Sigmoid colon (tissue), 7 donors: ENCODE measurements at places on chromosomes 11 and 22.

DNA sequence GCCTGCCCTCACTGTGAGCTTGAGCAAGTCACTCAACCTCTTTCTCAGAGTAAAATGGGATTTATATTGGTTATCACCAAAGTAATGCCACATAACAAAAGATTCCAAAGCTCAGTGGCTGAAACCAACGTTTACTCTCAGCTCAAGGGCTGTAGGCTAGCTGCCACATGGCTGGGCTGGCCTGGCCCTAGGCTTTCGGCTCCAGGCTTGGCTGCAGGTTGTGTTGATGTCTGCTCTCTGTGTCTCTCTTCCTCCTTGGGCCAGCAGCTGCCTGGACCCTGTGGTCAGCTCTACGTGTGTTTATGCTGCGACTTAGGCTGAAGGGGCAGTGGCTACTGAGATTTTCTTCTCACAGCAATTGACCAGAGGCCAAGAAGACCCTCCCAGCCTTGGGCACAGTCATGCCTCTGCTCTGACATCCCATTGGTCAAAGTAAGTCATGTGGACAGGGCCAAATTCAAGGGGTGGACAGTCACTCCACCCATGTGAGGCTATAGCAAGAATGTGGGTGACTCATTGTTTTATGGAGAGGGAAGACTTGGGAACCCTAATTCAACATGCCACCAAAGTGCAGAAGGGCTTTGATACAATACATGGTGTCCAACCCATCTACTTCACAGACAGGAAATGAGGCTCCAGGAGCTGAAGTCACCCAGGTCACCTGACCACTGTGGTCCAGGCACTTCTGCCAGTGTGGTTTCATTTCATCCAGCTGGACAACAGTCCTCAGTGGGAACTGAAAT is 90.6 kb downstream of the TSPAN18 start:
- no peak for DNase-seq

GRCh38 chr11:122038543-122038942 is 77.5 kb downstream of the BLID start:
- no peak for DNase-seq

- DNase-seq, result no peak
Measured at GRCh38 chr22:45397806-45398205, 15.6 kb downstream of the SMC1B start.

DNA sequence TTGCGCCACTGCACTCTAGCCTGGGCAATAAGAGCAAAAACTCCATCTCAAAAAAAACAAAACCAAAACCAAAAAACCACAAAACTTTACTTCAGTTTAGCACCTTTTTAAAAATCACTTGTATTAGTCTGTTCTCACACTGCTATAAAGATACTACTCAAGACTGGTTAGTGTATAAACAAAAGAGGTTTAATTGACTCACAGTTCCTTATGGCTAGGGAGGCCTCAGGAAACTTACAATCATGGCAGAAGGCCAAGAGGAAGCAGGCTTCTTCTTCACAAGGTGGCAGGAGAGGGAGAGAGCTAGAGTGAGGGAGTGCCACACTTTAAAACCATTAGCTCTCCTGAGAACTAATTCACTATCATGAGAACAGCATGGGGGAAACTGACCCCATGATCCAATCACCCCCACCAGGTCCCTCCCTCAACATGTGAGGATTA is 261.3 kb downstream of the TMEM135 start:
- DNase-seq, result no peak

DNA sequence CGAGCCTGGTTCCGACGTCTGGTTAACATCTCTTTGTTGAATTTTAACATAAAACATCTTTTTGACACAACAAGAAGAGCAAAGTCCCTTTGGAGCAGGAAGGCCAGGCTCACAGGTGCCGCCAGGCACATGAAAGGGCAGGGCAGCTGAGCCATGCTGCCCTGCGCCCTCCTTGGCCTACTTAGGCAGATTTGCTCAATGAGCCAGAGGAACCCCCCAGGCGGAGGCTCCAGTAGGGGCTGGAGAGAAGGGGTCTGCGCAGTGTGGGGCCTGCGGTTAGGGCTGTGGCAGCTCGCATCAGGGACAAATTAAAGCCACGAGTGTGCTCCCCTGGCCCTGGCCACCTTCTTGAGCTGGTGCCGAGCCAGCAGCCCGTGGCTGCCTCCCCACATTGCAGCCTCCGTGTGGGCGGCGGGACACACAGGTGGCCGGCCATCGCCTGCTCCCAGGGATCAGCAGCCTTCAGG is 9.9 kb upstream of the SLC22A12 start:
- peak; percentile 25 for DNase-seq

- no peak for DNase-seq
Measured at GRCh38 chr22:49699476-49699875, 128.2 kb downstream of the BRD1 start.

DNA sequence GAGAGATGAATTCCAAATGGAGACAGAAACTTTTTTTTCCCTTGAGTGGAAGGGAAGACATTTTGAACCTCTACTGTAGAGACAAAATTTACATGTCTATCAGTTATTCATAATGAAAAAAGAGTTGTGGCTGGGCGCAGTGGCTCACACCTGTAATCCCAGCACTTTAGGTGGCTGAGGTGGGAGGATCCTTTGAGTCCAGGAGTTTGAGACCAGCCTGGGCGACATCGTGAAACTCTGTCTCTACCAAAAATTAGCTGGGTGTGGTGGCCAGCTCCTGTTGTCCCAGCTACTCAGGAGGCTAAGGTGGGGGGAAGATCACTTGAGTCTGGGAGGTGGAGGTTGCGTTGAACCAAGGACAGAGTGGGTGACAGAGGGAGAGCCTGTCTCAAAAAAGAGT is 4.1 kb downstream of the EED start:
- no peak for DNase-seq

DNA sequence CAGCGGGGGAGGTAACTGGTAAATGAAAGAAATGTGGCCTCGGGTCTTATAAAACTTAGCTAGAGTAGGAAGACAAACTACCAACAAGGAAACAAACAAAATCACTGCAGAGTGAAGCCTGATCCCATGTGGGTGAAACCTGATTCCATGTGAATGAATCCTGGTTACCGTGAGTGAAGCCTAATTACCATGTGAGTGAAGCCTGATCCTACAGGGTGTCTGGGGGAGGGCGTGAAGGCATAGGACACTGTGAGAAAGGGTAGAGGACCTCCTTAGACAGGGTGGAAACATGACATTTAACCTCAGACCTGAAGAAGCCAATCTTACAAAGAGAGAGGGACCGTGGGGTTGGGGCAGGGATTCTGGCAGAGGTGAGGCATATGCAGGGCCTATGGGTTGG is 106.2 kb upstream of the USP47 start:
- no peak for DNase-seq

DNA sequence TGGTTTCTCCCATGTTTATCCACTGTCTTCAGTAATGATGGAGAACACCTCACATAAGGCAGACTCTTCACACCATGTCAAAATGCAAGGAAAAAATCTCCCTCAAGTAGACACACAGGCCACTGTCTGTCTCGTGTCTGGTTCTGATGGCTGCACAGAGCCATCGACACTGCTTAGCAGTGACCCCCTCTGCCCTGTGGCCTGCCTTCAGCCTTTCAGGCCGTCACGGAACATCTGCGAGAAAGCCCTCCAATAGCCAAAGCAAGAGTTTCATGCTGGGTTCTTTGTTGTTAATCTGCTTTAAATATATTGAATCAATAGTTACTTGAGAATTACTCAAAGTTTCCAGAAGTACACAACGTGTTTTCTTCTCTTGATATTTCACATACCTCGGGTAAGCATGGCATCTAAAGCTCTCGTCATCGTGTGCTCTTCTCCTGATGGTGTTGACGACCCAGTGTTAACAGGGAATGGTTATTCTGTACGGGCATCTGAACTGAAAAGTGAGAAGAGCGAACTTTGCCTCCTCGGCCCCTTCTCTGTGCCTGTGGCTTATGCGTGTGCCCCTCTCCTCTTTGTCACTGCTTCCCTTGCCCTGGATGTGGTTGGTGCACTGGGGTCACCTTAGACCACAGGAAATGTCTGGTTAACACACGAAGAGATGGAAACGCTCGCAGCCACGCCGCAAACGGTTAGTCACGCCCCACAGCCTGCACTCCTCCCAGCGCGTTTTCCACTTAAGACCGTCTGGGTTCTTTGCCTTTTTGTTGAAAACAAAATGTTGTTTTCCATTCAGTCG is 33.4 kb upstream of the CTTN start:
- DNase-seq, result no peak

DNA sequence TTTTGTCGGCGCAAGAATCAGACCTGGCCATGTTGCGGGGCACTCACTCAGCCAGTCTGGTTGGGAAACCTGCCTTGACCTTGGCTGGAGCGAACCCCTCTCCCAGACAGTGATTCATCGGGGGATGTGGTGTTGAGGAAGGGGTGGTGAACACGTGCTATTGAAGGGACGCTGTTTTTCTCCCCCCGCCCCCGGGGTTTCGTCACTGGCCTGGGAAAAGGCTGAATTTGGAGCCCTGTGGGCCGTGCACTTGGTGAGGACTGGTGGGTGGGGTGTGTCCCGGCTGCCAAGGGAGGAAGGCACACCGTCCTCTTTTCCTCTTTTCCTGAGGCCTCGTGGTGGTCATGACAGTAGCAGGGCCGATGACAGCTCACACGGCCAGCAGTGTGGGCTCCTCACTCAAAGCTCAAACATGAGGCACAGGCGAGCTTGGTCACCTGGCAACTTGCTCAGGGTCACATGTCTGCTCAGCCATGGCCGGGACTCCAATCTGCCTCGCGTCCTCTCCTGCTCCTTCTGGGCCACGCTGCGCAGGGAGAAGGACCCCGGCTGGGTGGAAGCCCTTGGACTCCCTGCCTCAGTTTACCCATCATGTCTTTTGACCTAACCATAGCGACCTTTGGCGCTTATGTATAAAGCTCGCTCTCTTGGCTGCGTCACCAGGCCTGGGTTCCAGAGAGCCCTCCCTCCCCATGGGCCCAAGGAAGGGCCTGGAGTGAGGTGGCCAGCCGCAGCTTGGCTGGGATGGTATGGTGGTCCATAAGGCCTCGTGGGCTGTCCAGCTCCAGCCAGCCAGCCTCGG is 49.4 kb downstream of the SMIM38 start:
- no peak for DNase-seq

DNA sequence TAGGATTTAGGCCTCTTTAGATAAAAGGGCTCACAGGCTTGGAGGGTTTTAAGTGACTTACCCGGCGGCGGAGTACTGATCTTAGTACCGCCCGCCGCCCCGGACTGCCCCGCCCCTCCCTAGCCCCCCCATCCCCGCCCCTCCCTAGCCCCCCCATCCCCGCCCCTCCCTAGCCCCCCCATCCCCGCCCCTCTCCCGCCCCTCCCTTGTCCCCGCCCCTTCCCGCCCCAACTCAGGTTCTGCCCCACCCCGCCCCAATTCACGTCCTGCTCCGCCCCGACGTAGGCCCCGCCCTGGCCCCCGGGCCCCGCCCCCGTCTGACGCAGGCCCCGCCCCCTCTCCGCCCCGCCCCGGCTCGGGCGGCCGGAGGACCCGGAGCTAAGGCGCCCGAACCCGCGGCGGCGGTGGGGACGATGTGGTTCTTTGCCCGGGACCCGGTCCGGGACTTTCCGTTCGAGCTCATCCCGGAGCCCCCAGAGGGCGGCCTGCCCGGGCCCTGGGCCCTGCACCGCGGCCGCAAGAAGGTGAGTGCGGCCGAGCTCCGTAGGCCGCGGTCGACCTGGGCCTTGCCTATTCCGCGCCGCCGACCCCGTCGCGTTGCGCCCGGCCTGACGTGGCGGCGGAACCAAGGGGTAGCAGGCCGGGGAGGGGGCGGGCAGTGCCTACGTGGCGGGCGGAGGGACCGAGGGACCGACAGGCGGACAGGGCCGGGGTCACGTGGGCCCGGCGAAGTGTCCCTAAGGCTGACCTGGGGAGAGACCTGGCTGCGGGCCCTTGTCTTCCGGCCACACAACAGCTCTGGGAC is at the start of gene SCYL1:
Gene SCYL1 (plus strand): TSS at position 343 of the 805 bp plus-strand sequence. CDS start 71 bp downstream, at position 414.
- DNase-seq, result peak; percentile 93

GRCh38 chr11:81070948-81071347 is 1630.1 kb upstream of the TENM4 start:
- DNase-seq, result no peak

DNA sequence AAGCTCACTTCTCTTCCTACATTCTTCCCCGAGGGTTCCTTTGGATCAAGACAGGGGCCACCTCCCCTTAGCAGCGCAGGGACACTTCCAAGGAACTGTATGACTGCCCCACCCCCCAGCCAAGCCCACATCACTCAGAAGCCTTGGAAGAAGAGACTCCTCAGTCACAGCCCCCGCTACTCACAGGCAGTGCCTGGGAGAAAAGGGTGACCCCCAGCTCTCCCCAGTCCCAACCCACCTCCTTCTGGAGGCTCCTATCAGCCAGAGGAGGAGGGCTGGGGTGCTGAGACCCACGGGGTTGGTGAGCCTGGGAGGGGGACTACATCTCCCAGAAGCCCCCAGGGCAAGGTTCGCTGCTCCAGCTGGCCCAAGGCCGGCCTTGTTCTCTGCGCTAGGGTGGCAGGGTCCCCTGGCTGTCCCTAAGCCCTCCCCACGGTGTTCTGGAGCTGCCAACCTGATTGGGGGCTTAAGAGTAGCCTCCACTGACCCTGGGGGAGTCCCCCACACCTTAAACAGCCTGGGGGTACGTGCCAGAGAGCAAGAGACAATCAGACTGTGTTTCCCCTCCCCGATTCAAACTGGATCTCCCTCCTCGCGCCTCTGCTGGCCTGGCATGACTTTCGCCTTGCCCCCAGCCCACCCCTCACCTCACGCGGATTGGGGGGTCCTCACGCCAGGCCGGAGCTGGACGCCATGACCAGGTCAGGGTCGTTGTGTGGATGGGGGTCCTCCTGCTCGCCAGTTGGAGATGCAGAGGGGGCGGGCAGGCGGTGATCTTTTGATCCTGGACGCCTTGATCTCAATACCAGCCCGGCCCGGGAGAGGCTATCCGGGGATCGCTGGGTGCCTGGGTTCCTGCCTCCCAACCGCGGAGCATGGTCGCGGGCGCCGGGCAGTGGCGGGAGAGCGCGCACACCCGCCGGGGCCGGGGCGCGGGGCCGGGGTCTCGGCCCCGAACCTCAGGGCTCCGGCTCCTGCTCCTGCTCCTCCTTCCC is 838 bp downstream of the BCL9L start:
- peak; percentile 86 for DNase-seq

GRCh38 chr11:2742201-2742600 is 42.4 kb upstream of the KCNQ1OT1 start:
- peak; percentile 62 for DNase-seq

- no peak for DNase-seq
Measured at GRCh38 chr11:59195586-59195985, 17.1 kb downstream of the MPEG1 start.

GRCh38 chr22:46750863-46751443 is 11.5 kb upstream of the TBC1D22A start:
- no peak for DNase-seq
